KG1 (cell line): ENCODE measurements at places on chromosomes 11 and 22.

GRCh38 chr11:47863189-47863897, 15.2 kb upstream of the NUP160 start:
- DNase-seq: no peak

GRCh38 chr11:132620423-132620822, 911.9 kb downstream of the OPCML start:
- no peak for DNase-seq

- no peak for DNase-seq
These were observed 25.6 kb downstream of the TBX1 start for GRCh38 chr22:19786264-19786585.

GRCh38 chr11:73625696-73626318, 20.6 kb upstream of the PLEKHB1 start:
- DNase-seq: peak; percentile 51
